ENCODE measurements at places on chromosomes 3 and 15. TPM values are rescaled to one million over a fixed set of nuclear protein-coding genes. Genes with fewer than 3 reads are reported as not detected.

GRCh38 chr3:165462636-165463334, 266.6 kb upstream of the SLITRK3 start:
- no peak overlapping the region for H3K27ac ChIP-seq
- no peak overlapping the region for H3K4me3 ChIP-seq
- H3K27me3 ChIP-seq: no peaks in the 10 kb centered on the region
- H3K4me1 ChIP-seq: no peaks in the 10 kb centered on the region

GRCh38 chr3:39094851-39095677, 12.4 kb downstream of the GORASP1 start:
- DNase-seq: no peak
- no peak overlapping the region for H3K4me3 ChIP-seq
- peaks cover 17% of the 10 kb centered on the region for H3K36me3 ChIP-seq

- no peaks in the 10 kb centered on the region for H3K27me3 ChIP-seq
- H3K4me3 ChIP-seq: no peak overlapping the region
- no peaks in the 10 kb centered on the region for H3K4me1 ChIP-seq
- H3K27ac ChIP-seq: no peak overlapping the region
- no peak for DNase-seq
Observed at GRCh38 chr3:65526656-65527055, 512.1 kb downstream of the MAGI1 start.

BCL2A1 gene
- 12.6 TPM for total RNA-seq

DNA sequence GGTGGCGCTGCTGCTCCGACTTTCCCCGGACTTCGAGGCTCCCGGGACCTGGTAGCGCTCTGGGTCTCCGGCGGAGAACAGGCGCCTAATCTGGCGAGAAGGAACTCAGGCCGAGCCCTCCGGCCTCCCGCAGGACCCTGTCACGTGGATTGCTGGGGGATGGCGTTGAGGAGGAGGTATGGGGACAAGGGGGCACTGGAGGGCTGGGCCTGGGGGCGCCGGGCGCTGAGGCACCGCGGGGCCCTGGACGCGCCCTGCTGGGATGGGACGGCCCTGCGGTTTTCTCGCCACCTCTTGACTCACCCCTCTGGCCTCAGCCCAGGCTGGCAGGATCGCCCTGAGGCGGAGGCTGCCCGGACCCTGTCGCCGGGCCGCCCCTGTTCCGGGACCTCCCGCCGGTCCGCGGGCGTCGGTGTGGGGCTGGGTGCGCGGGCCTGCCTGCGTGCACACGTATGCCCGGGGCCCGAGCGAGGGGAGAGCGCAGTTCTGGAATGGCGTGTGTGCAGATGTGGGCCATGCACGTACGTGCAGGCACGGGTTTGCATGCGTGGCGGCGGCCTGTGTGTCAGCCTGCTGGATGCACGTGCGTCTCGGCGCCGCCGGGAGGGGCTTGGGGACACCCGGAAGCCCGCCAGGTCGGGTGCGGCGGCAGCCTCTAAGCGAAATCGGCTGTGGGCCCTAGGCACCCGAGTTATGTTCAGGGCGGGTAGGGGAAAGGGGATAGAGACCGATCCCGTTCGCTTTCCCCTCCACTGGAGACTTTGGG, 752 bp downstream of the C15orf39 start:
- no peaks in the 10 kb centered on the region for H3K36me3 ChIP-seq
- H3K4me1 ChIP-seq: peaks cover 4% of the 10 kb centered on the region
- no peaks in the 10 kb centered on the region for H3K27me3 ChIP-seq
- H3K27ac ChIP-seq: peak overlapping the region; percentile 96
- DNase-seq: peak; percentile 70

DNA sequence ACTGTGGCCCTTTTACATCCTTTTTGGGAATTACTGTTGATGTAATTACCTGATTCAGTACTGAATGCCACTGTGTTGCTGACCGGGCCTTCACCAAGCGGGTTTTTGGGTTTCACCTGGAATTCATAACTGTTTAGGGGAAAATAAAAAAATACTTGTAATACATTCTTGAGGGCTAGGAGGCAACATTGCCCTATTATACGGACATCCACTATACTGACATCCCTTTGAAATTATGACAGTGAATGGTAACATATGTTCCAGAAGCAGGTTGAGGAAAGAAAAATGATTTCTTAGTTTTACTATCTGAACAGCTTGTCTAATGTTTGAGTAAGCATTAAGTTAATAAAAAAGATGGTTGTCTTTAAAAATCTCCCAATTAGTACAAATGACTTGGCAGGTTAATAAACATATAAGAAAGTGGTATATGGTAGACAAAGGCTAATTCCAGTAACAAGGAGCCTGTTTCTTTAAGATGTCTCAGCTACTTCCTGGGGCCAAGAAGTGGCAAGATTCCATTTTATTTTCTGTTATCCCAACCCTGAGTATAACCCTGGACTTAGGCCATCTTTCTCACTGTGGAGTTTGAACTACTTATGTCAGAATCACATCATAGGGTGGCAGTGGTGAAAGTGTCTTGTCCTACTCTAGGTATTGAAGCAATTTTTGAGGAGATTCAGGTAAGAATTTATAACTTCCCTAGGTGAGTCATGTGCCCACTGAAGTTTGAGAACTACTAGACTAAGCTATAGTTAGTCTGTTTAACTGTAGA, 45.5 kb downstream of the TFG start:
- H3K4me3 ChIP-seq: no peak overlapping the region
- H3K36me3 ChIP-seq: no peaks in the 10 kb centered on the region
- H3K4me1 ChIP-seq: no peaks in the 10 kb centered on the region

DNA sequence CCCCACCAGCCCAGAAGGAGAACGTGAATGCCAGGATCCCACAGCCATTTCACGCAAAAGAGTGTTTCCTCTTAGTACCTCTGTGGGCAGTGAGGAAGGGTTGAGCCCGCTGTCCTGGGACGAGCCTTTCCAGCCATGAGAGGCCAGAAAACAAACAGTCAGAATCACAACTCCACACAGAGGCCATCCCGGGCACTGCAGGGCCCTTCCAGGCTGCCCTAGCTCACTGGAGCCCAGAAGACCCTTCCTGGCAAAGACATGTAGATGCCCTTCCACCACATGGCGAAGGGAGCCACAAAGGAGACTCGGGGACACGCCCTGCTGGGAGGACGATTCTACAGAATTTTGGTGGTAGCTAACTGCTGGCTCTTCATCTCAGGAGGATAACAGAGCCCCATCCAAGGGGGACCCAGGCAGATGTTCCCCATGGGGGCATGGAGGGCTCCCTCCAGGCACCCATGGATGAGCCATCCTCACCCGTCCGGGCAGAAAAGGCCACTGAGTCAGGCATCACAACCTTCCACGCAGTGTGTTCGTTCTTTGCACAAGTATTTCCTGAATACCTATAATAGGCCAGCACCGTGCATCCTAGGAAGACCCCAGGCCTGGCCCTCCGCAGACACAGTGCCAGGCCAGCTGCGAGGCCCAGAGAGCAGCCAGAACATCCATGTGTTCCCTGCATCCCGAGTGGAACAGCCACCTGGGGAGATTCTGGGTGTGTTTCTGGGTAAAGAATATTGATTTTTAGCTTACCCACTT, 47.2 kb downstream of the SLC12A8 start:
- no peaks in the 10 kb centered on the region for H3K36me3 ChIP-seq
- no peak overlapping the region for H3K4me3 ChIP-seq
- no peaks in the 10 kb centered on the region for H3K27me3 ChIP-seq
- no peak for DNase-seq
- H3K4me1 ChIP-seq: peaks cover 8% of the 10 kb centered on the region

DNA sequence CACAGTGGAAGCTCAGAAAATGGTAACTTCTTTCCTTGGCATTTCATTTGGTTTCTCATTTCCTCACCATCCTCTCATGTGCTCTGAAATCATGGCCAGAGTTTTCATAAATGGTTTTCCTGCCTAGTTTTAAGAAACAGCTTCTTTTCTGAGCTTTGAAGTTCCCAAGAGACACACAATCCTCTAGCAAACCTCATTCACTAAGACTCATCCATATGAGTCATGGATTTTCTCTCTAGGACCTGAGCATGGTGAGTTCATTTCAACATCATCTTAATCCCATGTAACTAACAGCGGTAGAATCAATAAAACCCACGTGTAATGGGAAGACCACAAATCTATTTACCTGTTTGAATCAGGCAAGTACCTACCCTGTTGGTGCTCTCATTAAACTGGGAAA, 274.5 kb upstream of the LRTM1 start:
- no peak for DNase-seq
- no peaks in the 10 kb centered on the region for H3K36me3 ChIP-seq
- no peak overlapping the region for H3K27ac ChIP-seq
- no peaks in the 10 kb centered on the region for H3K4me1 ChIP-seq

DNA sequence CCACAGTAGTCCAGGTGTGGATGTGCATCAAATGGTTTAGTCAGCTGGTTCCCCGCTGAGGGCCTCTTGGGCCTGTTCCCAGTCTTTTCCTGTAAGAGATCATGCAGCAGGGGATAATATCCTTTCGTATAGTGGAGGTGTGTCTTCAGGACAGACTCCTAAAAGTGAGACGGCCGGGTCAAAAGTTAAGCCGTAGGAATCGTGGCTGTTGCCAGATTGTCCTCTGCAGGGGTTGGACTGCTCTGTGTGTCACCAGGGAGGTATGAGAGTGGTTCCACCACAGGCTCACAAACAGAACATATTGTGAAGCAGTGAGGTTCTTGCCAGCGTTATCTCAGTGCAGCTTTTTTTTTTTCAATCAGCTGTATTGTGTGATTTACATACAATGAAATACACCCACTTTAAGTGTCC, 95.0 kb downstream of the VGLL4 start:
- no peaks in the 10 kb centered on the region for H3K36me3 ChIP-seq
- H3K4me3 ChIP-seq: no peak overlapping the region
- H3K4me1 ChIP-seq: peaks cover 7% of the 10 kb centered on the region
- no peaks in the 10 kb centered on the region for H3K27me3 ChIP-seq

GRCh38 chr3:34942256-34942655, 697.1 kb upstream of the ARPP21 start:
- H3K4me3 ChIP-seq: no peak overlapping the region
- H3K36me3 ChIP-seq: no peaks in the 10 kb centered on the region
- H3K27ac ChIP-seq: no peak overlapping the region
- no peaks in the 10 kb centered on the region for H3K4me1 ChIP-seq
- no peaks in the 10 kb centered on the region for H3K27me3 ChIP-seq
- DNase-seq: no peak

DNA sequence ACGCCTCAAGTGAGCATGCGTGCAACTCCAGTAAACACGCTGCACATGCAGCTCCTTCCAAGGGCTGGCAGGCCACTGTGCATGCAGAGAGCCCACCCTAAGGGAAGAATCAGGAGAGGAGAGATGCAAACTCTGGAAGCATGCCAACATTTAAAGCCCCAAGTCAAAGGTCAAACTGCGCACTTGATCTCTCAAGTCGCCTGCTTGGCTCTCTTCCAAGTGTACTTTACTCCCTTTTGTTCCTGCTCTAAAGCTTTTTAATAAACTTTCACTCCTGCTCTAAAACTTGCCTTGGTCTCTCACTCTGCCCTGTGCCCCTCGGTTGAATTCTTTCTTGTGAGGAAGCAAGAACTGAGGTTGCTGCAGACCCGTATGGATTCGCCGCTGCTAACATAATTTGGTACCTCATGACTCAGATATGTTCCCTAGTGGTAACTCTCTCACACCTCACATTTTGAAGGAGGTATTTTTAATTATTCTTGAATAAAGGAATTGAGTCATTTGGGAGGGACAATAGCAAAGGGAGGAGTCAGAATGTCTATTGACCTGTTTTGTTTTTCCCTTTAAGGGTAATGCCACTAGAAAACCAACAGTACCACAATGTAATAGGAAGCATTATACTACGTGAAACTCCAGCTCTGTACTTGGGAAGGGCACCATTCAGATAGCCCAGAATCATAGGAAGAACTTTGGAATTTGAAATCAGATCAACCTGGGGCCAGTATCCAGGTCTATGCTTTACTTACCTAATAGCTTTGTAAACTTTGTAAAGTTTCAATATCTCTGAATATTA, 19.6 kb upstream of the DGKG start:
- DNase-seq: no peak
- no peaks in the 10 kb centered on the region for H3K4me1 ChIP-seq
- no peaks in the 10 kb centered on the region for H3K36me3 ChIP-seq
- H3K27me3 ChIP-seq: no peaks in the 10 kb centered on the region

DNA sequence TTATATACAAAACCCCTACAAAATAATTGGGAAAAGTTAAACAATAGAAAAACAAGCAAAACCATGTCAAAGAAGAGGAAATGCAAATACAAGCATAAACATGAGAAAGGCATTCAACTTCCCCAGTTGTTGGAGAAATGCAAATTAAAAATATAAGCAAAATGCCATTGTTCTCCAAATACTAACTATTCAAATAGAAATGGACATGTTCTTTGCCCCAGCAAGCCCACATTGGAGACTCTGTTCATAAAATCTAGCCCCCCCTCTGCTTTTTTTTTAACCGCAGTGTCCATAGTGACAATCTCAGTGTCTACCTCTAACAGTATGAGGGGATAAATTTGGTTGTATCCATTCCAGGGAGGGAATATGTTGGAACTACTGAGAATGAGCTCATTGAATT, 59.7 kb upstream of the LCTL start:
- no peaks in the 10 kb centered on the region for H3K36me3 ChIP-seq
- no peak overlapping the region for H3K27ac ChIP-seq
- peaks cover 9% of the 10 kb centered on the region for H3K27me3 ChIP-seq
- no peak overlapping the region for H3K4me3 ChIP-seq
- DNase-seq: no peak
- no peaks in the 10 kb centered on the region for H3K4me1 ChIP-seq

DNA sequence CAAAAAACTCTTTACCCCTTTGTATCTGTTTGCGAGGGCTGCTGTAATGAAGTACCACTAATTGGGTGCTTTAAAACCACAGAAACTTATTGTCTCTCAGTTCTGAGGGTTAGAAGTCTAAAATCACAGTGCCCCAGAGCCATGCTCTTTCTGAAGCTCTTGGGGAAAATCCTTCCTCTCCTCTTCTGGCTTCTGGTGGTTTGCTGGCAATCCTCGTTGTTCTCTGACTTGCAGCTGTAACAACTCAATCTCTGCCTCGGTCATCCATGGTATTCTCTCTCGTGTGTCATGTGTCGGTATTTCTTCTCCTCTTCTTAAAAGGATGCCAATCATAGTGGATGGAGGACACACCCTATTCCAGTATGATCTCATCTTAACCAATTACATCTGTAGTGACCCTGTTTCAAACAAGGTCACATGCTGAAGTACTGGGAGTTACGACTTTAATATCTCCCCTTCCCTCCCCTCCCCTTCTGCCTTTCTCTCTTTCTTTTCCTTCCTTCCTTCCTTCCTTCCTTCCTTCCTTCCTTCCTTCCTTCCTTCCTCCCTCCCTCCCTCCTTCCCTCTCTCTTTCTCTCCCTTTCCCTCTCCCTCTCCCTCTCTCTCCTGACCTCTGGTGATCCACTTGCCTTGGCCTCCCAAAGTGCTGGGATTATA, 6.5 kb upstream of the ARL8B start:
- no peaks in the 10 kb centered on the region for H3K36me3 ChIP-seq
- H3K4me3 ChIP-seq: no peak overlapping the region
- H3K27me3 ChIP-seq: no peaks in the 10 kb centered on the region

GRCh38 chr3:132980102-132980501, 58.1 kb upstream of the TMEM108 start:
- DNase-seq: no peak
- H3K27me3 ChIP-seq: no peaks in the 10 kb centered on the region
- H3K4me1 ChIP-seq: no peaks in the 10 kb centered on the region
- peak overlapping the region; percentile 77 for H3K27ac ChIP-seq

Data from breast epithelium (tissue), 4 donors.